ENCODE measurements at places on chromosomes 6 and 20.

GRCh38 chr20:48153523-48153922 lies 368.2 kb upstream of the SULF2 start:
- no peak for DNase-seq

DNA sequence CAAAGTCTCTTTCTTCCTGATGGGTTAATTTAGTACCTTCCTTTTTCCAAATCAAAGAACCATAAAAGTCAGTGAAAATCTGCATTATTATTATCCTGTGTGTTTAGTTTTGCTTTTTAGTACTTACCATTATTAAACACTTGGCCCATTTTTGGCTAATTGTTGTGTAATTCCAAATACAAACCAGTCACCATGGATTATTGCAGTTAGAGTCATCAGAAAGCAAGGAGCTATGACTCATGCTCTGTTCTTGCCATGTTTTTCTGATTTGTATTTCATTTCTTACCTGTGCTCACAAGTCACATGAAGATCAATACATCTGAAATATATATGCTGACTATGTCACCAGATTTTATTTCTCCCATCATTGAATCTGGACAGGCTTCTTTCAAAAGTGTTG lies 31.3 kb downstream of the SLC22A3 start:
- peak; percentile 81 for DNase-seq

GRCh38 chr20:58461899-58462298 lies 53.3 kb downstream of the APCDD1L start:
- DNase-seq: peak; percentile 93

DNA sequence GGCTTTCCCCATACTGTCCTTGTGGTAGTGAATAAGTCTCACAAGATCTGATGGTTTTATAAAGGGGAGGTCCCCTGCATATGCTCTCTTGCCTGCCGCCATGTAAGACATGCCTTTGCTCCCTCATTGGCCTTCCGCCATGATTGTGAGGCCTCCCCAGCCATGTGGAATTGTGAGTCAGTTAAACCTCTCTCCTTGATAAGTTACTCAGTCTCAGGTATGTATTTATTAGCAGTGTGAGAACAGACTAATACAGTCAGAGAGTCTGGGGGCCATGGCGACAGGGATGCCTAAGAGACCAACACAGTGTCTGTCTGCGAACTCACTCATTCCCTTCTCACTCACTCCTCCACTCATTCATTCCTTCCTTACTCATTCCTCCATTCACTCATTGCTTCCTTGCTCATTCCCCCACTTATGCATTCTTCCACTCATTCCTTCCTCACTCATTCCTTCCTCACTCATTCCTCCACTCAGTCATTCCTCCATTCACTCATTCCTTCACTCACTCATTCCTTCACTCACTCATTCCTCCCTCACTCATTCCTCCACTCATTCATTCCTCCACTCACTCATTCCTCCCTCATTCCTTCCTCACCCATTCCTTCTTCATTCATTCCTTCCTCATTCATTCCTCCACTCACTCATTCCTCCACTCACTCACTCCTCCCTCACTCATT lies 137.5 kb upstream of the AGPAT4 start:
- DNase-seq: no peak

DNA sequence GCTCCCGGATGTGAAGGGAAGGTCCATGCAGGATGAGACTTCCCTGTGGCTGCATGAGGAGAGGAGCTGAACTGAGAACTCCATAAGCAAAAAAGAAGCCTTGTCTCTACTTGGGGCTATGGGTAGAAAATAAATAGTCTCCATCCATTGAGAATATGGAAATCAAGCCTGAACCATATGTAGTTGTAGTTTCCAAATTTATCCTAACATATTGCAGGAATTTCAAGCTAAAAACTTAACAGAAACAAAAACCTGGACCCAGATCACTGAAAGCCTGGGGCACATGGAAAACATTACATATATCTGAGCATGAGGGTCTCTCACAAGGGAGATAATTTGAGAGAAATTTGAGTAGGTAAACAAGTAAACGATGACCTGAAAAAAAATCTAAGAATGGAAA lies 94.9 kb upstream of the C6orf118 start:
- no peak for DNase-seq

DNA sequence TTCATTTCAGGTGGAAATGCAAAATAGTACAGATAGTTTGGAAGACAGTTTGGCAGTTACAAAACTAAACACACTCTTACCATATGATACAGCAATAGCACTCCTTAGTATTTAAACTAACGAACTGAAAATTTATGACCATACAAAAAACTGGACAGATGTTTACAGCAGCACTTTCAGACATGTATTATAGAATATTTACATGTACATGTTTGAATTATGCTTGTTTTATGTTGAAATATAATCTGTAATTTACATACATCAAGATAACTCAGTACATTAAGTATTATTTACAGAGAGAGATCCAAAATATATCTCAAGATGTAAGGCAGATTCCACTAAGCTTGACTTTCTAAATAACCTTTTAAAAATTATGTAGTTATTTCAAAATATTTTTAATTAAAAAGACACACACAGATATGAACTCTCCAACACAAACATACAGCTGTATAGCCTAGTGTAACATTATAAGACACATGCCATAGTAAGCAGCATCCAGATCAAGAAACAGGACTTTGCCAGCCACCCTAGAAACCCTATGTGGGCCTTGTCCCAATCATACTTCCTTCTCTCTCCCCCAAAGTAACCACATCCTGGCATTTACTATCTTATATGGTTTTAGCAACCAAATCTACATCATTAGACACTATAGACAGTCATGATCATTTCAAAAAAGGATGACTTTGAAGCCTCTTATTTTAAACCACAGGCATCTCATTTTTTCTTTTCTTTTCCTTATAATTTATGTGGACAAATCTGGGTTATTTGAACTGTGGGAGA lies 82.2 kb downstream of the MAN1A1 start:
- DNase-seq: no peak

DNA sequence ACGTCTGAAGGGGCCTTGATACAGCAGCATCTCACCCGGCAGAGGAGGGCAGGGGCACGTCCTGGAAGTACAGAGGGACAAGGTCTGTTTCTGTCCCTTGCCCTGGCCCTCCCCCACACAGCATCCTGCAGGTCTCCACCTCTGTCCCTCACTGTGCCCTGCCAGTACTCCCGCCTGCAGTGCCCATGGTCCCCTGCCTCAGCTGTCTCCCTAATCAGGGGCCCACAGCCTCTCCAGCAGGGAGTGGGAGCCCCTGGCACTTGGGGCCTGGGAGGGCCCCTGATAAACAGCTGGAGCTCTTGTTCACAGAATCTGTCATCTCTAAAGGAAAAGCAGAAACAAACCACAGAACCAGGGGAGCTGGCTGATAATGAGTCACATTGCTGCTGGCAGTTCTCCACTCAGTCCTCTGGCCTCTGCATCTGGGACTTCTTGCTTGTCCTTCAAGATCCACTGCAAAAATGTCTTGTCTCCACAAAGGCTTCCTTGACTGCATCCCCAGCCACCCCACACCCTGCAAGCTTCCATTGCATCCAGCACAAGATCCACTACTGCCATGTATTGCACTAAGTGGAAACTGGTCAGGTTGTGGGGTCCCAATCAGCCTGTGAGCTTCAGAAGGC lies 33.2 kb upstream of the TAF8 start:
- DNase-seq: peak; percentile 70

DNA sequence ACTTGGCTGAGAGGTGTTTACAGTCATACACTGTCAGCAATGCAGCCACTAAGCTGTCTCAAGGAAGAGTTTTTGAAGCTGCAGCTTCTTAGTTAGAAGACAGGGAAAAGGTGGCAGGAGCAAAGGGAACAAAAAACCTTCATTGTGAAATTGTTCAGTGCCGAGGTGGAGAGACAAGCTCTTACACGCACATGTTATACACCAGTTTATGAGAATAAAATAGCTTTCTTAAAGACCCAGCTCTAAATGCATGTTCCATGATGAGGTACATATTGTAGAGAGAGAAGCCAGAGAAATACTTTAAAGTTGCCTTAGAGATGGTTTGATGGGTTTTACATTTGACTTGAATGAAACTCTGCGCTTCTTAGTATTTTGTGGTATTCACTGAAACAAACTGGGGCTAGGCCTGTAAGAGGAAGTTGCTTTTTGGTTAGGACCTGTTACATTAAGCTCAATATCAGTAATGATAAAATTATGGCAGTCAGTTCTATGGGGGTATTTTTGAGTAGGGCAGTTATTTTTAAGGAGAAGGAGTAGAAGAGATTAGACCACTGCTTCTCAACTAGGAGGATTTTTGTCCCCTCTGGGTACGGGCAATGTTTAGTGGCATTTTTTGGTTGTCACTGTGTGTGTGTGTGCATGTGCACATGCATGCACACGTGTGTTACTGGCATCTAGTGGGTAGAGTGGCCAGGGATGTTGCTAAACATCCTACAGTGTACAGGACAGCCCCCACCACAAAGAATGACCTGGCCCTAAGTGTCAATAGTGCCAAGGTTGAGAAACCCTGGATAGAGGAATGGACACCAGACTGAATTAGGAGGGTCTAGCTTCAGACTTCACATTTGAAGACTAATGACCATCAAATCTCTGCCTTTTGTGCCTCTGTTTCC lies 9.8 kb downstream of the NEDD9 start:
- DNase-seq: peak; percentile 57

GRCh38 chr20:46368902-46369268 lies 37.5 kb downstream of the ELMO2 start:
- DNase-seq: no peak

DNA sequence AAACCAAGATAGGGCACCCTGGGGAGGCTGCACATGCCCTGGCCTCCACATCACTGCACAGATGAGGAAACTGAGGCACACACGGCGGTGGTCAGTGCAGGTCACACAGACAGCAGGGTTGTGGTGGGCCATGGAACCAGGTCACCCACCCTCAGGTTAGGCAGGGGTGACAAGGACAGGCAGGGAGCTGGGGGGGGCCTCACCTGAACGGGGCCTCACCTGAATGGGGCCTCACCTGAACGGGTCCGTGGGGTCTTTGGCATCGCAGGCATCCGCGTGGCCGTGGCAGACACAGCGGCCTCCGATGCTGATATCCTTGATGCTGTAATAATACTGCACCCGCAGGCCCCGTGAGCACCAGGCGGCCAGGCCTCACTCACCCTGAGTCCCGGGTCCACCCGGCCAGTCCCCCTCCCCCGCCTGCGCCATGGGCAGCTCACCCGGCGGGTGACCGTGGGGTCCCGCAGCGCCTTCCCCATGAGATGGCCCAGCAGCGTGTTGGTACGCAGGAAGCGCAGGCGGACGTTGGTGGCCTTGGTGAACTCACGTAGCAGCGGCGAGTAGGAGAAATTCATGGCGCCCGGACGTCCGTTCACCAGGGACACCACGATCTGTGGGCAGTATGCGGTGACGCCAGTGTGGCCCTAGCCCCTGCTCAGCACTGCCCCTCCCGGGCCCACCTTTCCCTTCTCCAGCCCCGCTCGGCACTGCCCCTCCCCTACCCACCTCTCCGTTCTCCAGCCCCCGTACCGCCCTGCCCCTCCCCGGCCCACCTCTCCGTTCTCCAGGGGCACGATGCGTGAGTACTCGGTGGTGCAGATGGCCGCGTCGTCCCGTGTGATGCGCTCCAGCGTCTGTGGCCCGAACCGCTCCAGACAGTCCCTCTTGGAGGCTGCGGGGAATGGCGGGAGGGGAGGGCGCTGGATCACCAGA lies 15.4 kb downstream of the LAMA5 start:
- no peak for DNase-seq

- no peak for DNase-seq
These were observed 920.0 kb downstream of the TFAP2A start for GRCh38 chr6:9494864-9495263.

- no peak for DNase-seq
These were observed 260.3 kb downstream of the TAF4 start for GRCh38 chr20:61805365-61805764.

GRCh38 chr20:33863440-33864323 lies 52.5 kb downstream of the CHMP4B start:
- no peak for DNase-seq

DNA sequence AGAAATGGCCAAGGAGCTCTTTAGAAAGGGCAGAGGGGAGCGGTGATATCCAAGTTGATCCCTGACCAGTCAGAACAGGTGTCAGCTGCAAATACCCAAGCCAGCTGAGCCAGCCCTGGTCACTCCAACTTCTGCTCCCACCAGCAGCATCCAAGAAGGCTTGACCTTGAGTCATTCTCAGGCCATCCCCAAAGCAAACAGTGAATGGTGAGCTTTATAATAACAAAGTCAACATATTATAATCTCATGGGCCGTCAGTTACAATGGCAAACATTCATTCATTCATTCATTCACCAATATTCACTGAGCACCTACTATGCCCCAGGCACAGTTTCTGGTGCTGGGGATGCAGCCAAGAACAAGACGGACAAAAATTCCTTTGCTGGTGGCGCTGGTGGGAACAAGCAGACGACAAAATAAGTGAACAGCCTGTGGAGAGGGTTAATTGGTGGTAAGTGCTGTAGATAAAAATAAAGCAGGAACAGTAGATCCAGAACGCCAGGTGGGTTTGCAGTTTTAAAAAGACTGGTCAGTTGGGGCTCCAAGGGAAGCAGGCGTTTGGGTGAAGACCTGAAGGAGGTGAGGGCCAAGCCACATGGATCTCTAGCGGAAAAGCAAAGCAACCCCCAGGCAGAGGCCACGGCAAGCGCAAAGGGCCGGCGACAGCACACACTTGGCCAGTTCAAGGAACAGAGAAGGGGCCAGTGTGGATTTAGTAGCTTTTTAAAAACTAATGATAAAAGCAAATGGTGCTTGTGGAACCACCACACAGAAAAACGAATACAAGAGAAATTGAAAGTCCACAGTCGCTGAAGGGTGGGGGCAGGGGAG lies 131.8 kb upstream of the PTPN1 start:
- no peak for DNase-seq

DNA sequence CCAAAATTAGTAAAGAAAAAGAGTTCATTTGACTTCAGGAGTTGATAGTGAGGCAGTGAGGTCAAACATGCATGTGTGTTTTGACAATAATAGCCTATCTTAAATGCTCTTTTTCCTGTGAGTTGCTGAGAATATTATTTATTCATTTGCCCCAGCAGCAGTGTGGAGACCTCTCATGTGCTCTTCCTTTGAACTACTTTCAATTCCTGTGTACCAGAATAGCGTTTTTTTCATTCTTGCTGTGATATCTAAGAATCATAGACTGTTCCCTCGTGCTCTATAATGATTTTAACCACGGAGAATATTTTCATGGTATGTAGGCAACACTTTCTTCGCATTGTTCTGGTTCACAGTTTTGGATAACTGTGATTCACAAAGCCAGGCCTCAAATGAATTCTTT lies 5.2 kb downstream of the CDYL start:
- DNase-seq: no peak

Measured in epithelial cell of esophagus (primary cell).